ENCODE measurements at places on chromosomes 16 and 17.

DNA sequence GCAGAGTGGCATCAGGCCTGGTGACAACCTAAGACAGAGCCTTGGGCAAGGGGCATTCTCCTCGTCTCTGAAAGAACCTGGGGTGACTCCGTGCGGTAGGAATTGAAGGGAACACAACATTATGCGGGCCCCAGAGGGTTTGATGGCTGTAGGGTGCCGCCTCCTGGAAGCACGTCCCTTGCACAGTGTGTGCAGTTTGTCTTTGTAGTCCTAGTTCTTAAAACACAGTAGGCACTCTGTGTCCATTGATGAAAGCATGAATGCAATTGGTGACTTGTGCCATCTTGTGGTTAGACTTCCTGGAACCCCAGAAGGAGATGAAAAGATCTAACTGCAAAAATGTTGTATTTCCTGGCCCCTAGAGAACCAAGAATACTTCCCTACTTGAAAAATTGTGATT is 279.8 kb downstream of the UTP18 start:
- DNase-seq: no peak

GRCh38 chr17:75006653-75007052 is 5.8 kb upstream of the MRPL58 start:
- no peak for DNase-seq

GRCh38 chr16:47175152-47175551 is 31.4 kb upstream of the NETO2 start:
- no peak for DNase-seq

- DNase-seq: no peak
Measured at GRCh38 chr16:67674851-67675578, 8.4 kb downstream of the C16orf86 start.

- no peak for DNase-seq
Measured at GRCh38 chr16:89364606-89365005, 125.8 kb downstream of the ANKRD11 start.

DNA sequence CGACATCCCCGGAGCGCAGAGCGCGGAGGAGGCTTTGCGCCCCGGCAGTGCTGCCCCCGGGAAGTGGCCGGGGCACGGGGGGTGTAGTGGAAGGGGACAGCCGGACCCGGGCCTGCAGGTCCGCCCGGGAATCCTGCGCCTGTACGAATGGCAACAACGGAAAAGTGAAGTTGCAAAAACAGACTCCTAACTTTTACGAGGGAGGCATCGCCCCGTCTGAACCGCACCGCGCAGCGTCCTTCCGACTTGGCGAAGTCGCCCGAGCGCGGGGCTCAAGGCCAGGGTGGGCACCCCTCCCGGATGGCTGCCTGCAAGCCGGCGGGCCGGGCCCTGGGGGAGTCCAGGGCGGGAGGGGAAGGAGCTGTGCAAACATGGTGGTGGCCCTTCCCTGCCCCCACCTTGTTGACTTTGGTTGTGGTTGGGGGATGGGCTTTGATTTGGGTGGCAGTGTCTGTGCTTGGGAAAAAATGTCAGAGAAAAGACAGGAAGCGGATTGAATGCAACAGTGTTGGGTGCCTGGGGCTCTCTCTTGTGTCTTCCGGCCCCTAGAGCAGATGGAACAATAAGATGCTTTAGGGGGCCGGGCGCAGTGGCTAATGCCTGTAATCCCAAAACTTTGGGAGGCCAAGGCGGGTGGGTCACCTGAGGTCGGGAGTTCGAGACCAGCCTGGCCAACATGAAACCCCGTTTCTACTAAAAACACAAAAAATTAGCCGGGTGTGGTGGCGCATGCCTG is 675 bp downstream of the RNF213 start:
- no peak for DNase-seq

- no peak for DNase-seq
Measured at GRCh38 chr17:18191236-18191667, 7.6 kb downstream of the ALKBH5 start.

DNA sequence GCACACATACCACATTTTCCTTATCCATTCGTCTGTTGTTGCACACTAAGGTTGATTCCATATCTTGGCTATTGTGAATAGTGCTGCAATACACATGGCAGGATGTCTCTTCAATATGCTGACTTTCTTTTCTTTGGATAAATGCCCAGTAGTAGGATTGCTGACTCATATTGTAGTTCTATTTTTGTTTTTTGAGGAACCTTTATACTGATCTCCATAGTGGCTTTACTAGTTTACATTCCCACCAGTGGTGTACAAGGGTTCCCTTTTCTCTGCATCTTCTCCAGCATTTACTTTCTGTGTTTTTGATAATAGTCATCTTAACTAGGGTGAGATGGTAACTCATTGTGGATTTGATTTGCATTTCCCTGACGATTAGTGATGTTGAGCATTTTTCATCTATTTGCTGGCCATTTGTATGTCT is 118.1 kb downstream of the STXBP4 start:
- peak; percentile 76 for DNase-seq

DNA sequence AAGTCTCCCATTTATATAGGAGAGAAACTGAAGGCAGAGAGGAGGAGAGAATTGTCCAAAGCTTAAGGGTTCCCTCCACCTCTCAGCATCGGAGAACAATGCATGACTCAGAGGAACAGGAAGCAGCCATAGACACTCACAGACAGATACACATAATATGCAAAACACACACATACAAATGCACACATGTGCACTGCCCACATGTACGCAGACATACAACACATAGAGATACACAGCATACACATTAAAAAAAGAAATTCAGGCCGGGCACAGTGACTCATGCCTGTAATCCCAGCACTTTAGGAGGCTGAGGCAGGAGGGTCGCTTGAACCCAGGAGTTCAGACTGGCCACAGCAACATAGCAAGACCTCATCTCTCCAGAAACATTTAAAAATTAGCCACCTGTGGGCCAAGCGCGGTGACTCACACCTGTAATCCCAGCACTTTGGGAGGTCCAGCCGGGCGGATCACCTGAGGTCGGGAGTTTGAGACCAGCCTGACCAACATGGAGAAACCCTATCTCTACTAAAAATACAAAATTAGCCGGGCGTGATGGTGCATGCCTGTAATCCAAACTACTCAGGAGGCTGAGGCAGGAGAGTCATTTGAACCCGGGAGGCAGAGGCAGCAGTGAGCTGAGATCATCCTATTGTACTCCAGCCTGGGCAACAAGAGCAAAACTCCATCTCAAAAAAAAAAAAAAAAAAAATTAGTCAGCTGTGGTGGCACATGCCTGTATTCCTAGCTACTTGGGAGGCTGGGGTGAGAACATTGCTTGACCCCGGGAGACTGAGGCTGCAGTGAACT is 11.3 kb downstream of the ERAL1 start:
- DNase-seq: no peak

DNA sequence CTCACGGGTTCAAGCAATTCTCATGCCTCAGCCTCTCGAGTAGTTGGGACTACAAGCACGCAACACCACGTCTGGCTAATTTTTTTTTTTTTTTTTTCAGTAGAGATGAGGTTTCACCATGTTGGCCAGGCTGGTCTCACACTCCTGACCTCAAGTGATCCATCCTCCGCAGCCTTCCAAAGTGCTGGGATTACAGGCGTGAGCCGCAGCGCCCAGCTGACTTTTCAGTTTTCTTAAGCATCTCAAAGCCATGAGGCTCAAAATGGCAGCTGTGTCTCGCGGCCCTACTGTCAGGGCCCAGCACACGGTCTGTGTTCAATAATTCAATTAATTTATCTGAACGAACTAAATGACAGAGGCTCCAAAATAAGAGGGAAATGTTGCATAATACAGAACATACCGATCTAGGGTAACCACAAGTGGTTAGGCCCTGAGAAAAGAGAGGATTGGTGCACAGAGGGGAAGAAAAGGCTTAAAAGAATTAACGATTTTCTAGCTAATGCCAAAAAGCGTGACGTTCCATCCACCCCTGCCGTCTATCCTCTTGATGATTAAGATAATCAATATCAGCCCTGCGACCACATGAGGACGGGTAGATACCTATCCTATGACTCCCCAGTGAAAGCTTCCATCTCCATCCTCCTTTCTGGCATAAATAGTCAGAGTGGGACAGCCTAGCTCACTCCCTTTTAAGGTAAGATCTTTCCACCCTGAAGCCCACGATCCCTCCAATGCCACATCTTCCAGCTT is 136.9 kb downstream of the SLC39A11 start:
- no peak for DNase-seq

DNA sequence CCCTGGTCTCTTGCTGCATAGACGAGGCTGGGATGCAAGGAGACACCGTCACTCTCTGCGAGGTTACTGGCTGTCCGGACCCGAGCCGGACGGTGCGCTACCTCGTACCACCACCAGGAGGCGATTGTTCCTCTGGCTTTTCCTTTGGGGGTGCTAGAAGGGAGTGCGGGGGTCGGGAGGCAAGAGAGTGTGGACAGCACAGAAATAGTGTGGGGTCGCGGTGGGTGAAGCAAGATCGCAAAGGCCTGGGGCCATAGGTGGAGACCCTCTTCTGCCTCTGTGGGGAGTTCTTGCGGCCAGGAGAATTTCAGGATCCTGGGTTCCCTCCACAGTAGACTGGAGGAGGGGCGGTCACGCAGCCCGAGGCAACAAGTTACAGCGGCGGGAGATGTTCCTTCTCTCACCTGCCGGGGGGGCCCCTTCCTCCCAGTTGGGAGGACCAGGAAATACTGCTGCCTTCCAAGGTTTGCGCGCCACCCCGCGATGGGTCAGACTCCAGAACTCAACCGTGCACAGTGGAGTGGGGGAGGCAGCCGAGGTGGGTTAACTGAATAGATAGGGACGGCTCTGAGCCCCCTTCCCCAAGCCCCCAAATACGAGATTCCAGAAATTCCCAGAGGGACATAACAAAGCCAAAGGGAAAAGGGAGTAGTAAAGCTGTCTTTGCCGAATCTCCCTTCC is 6.9 kb downstream of the PHOSPHO1 start:
- no peak for DNase-seq

DNA sequence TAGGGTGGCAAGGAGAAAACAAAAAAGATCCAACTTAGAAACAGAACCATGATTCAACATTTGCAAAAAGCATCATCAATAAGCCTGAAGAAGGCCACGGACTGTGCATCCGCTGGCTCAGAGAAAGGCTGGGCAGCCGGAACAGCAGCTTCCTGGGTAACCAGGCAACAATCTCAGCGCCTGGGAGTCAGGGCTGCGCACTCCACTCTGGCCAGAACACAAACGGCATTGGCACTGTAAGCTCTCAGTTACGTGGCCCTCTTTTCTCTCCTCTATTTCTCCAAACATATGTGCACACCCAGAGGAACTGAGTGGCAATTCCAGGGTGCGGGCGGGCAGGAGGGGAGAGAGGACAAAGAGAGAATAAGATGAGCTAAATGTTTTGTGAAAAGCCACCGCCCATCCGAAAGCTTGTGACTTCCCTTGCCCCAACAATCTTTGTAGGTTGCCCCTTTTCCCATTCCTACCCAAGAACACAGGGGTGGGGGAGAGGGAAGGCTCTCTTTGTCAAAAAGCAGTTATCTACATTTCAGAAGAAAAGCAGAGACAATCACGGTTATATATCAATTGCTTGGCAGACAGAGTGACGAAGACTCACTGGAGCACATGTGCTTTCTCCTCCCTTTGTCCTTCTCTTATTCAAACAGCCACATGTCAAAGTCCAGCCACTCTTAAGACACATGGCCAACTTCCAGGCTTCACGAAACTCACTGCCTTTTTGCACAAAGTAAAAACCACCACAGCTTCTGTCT is 6.6 kb upstream of the GHDC start:
- DNase-seq: no peak

- peak; percentile 65 for DNase-seq
Measured at GRCh38 chr16:85010931-85011845, at the start of gene ZDHHC7. Gene ZDHHC7 (minus strand): TSS chr16:85011535. CDS start chr16:84990618, 20,917 bp downstream.

DNA sequence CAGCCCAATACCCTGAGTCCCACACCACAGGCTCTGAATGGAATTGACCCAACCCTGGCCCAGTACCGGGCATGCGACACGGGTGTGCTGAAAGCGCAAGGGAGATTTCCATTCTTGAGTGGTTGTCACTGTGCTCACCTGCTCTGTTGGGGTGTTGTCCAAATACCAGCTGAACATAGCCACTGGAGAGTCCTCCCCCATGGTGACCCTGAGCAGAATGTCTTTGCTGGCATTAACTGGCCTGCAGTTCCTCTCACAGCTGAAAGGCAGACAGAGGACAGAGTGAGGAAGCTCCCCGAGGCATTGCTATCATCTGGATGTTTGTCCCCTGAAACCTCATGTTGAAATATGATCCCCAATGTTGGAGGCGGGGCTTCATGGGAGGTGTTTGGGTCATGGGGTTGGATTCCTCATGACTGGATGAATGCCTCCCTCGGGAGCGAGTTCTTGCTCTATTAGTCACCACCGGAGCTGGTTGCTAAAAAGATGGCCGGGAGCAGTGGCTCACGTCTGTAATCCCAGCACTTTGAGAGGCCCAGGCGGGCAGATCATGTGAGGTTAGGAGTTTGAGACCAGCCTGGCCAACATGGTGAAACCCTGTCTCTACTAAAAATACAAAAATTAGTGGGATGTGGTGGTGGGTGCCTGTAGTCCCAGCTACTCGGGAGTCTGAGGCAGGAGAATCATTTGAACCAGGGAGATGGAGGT is 57.3 kb upstream of the BCO1 start:
- peak; percentile 97 for DNase-seq

- no peak for DNase-seq
Measured at GRCh38 chr17:66678827-66679226, 156.1 kb upstream of the CACNG5 start.

DNA sequence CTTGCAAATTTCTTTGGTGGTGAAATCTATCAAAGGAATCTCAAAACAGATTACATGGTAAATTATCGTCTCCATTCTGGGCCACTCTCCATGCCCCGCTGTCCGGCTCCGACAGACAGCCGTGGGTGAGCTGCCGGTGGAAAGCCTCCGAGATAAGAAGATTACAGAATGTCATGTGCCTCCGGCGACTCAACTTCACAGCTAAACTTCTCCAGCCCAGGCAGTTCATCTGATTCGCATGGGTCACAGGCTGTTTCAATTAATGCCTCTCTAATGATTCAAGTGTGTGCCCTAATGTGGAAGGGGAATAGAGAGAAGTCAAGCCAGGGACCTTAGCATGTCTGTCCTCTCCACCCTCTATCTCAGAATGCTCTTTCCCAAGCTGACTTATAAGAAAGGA is 520.8 kb upstream of the ZFHX3 start:
- no peak for DNase-seq

- no peak for DNase-seq
Measured at GRCh38 chr17:35630530-35631148, 43.5 kb downstream of the AP2B1 start.

DNA sequence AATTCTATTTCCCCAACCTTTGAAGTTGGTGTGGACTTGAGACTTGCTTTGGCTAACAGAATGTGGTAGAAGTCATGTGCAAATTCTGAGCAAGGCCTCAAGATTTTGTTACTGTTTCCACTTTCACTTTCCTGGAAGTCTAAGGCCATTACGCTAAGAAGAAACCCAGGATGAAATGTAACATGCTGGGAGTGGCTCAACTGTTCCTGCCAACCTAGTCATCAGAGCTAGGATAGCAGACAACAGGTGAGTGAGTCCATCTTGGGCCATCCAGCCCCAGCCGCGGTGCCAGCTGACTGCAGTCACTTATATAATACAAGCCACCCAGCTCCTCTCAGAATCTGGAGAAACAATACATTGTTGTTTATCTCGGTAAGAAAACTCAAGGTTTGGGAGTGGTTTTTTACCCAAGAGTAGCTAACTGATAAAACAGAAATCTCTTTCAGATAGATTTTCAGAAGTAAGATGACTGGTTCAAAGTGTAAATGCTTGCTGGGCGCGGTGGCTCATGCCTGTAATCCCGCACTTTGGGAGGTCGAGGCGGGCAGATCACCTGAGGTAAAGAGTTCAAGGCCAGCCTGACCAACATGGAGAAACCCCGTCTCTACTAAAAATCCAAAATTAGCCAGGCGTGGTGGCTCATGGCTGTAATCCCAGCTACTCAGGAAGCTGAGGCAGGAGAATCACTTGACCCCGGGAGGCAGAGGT is 10.7 kb upstream of the STX4 start:
- no peak for DNase-seq

- DNase-seq: no peak
Measured at GRCh38 chr16:54508351-54508750, 221.8 kb upstream of the IRX3 start.

All from fibroblast of skin of left quadriceps (primary cell).